Activated naive CD4-positive, alpha-beta T cell treated with anti-CD3 and anti-CD28 coated beads, Interleukin-2, amount 10 ng/mL, durations not matched to agents 7 days and 5 days (primary cell): ENCODE measurements at places on chromosomes 3 and 15.

- H3K4me1 ChIP-seq = no peaks in the 10 kb centered on the region
- peaks cover 48% of the 10 kb centered on the region for H3K27me3 ChIP-seq
- DNase-seq = no peak
- no peak overlapping the region for H3K4me3 ChIP-seq
These were observed 7.7 kb downstream of the MED12L start for GRCh38 chr3:151093148-151093547.

- no peak for DNase-seq
- no peak overlapping the region for H3K4me3 ChIP-seq
- H3K4me1 ChIP-seq = no peaks in the 10 kb centered on the region
- peaks cover 3% of the 10 kb centered on the region for H3K27me3 ChIP-seq
- H3K27ac ChIP-seq = no peak overlapping the region
- H3K36me3 ChIP-seq = no peaks in the 10 kb centered on the region
These were observed 422.1 kb upstream of the TGFBR2 start for GRCh38 chr3:30184091-30184810.

- peaks cover 88% of the 10 kb centered on the region for H3K4me1 ChIP-seq
- DNase-seq = peak; percentile 43
- peaks cover 75% of the 10 kb centered on the region for H3K36me3 ChIP-seq
- no peaks in the 10 kb centered on the region for H3K27me3 ChIP-seq
- H3K27ac ChIP-seq = peak overlapping the region; percentile 89
These were observed 36.0 kb downstream of the BTLA start for GRCh38 chr3:112463250-112463649.

DNA sequence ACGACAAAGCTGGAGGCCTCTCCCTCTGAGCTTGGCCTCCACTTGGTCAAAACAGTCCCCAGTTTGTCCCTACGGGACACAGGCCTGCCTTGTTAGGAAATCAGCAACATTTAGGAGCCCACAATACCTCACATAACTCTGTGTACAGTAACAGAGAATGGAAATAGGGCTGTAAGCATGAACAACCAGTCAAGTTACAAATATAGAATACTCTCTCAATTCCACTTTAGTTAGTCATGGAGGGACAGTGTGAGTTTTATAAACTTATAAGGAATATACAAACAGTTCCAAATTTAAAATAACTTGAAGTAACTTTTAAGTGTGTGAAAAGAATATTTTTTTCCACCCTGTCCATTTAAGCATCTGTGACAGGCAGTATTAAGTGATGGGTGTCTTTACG is 129.4 kb downstream of the PGPEP1L start:
- no peak overlapping the region for H3K4me3 ChIP-seq
- no peak for DNase-seq
- H3K27ac ChIP-seq = no peak overlapping the region
- H3K27me3 ChIP-seq = no peaks in the 10 kb centered on the region
- H3K4me1 ChIP-seq = peaks cover 18% of the 10 kb centered on the region

- peak; percentile 44 for DNase-seq
- H3K27me3 ChIP-seq = peaks cover 62% of the 10 kb centered on the region
- H3K4me1 ChIP-seq = peaks cover 5% of the 10 kb centered on the region
- peak within 1 kb of the TSS; percentile 55 for H3K4me3 ChIP-seq
- H3K36me3 ChIP-seq = no peaks in the 10 kb centered on the region
These were observed at the start of gene GASK1A for GRCh38 chr3:42979044-42979972. Gene GASK1A, plus strand, starts transcription at chr3:42979311. Its CDS starts 332 bp downstream, at chr3:42979643.

- no peak overlapping the region for H3K4me3 ChIP-seq
- no peak overlapping the region for H3K27ac ChIP-seq
- H3K27me3 ChIP-seq = peaks cover 11% of the 10 kb centered on the region
- no peak for DNase-seq
- no peaks in the 10 kb centered on the region for H3K4me1 ChIP-seq
These were observed 93.8 kb upstream of the UBE2E1 start for GRCh38 chr3:23711916-23712494.

- H3K27me3 ChIP-seq = no peaks in the 10 kb centered on the region
- peaks cover 18% of the 10 kb centered on the region for H3K4me1 ChIP-seq
These were observed 29.3 kb upstream of the SACM1L start for GRCh38 chr3:45659661-45660566.

DNA sequence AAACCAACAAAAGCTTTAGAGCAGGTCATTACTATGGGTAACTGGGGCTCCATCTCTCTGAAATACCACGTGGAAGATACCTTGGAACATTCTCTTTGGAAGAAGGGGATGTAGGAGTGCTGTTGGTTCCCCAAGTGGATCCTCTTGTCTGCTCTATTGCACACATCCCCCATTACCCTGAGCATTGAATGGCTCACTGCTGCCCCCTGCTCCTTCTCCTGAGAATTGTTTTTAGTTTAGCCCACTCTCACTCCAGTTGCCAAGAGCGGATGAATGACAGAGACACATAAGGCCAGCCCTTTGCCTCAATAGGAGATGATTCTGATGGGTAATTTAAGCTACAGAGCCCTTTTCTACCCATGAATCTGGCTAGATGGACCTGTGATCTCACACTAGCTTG is 135.6 kb upstream of the SUCLG2 start:
- no peaks in the 10 kb centered on the region for H3K36me3 ChIP-seq
- peak; percentile 71 for DNase-seq
- H3K4me3 ChIP-seq = no peak overlapping the region

DNA sequence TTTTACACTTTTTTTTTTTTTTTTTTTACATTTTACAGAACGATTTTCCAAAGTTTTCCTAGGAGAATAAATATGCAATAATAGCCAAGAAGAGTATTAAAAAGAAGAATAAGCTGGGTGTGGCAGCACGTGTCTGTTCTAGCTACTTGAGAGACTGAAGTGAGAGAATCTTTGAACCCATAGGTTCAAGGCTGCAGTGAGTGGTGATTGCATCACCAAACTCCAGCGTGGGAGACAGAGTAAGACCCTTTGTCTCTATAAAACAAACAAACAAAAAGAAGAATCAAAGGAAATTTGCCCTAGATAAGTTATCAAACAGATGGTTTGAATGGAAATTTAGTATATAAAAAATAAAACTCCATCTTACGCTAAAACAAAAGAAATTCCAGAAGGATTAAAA is 13.3 kb downstream of the XRN1 start:
- H3K4me3 ChIP-seq = no peak overlapping the region
- no peak for DNase-seq
- peaks cover 45% of the 10 kb centered on the region for H3K36me3 ChIP-seq
- peaks cover 17% of the 10 kb centered on the region for H3K4me1 ChIP-seq

GRCh38 chr15:72809329-72809728 is 25.8 kb upstream of the ADPGK start:
- H3K4me3 ChIP-seq = no peak overlapping the region
- H3K36me3 ChIP-seq = no peaks in the 10 kb centered on the region
- H3K27ac ChIP-seq = no peak overlapping the region
- no peak for DNase-seq
- peaks cover 24% of the 10 kb centered on the region for H3K27me3 ChIP-seq

- peaks cover 15% of the 10 kb centered on the region for H3K4me1 ChIP-seq
- H3K27ac ChIP-seq = no peak overlapping the region
- no peak overlapping the region for H3K4me3 ChIP-seq
- peaks cover 69% of the 10 kb centered on the region for H3K27me3 ChIP-seq
- no peaks in the 10 kb centered on the region for H3K36me3 ChIP-seq
These were observed 19.7 kb downstream of the SLC6A20 start for GRCh38 chr3:45776611-45777010.

DNA sequence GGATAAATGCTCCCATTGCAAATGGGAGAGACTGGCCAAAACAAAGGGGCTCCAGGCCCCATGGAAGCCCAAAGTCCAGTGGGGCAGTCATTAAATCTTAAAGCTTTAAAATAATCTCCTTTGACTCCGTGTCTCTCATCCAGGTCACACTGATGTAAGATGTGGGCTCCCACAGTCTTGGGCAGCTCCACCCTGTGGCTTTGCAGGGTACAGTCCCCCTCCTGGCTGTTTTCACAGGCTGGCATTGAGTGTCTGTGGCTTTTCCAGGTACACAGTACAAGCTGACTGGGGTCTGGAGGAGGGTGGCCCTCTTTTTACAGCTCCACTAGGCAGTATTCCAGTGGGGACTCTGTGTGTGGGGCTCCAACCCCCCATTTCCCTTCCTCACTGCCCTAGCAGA is 45.9 kb downstream of the NIPA2 start:
- H3K27ac ChIP-seq = no peak overlapping the region
- H3K36me3 ChIP-seq = peaks cover 4% of the 10 kb centered on the region
- H3K27me3 ChIP-seq = no peaks in the 10 kb centered on the region
- no peak overlapping the region for H3K4me3 ChIP-seq
- DNase-seq = peak; percentile 38
- H3K4me1 ChIP-seq = peaks cover 3% of the 10 kb centered on the region

DNA sequence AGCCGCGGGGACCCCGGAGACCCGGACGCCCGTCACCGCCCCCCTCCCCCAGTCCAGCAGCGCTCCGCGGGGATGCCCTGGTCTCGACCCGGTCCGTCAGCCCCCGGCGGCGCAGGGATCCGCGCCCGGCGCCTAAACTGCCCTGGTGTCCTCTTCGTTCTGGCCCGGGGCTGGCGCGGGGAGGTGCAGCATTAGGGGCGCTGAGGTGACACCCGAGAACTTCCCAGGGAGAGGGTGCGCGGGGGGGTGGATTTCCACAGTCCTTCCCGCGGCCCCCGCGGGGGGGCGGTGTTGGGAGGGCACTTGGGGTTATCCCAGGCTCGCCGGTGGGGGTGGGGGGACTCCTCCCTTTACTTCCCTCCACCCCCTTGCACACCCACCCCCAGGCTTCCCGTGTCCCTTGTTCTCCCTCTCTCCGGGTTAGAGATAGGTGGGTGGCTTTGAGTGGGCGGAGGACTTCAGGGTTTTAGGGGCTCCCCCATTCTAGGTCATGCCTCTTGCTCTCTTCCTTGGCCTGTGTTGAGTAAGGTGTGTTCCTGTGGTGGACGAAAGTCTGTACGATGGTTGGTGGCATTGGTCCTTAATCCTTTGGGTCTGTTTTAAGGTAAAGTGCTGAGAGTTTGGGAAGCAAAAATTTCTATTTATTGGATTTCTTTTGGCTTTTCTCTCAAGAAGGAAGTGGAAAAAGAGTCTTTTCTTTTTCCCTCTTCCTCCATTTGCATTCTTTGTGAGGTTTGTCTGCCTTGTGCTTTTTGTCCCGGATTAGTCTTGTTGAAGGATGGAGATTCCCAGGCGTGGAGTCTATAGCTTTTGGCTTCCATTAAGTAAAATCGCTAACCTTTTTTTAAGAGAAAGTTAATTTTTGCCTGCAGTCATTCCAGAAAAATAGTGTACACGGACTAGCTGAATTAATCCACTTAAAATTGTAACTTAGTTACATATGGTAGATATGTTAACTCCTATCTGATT is 811 bp downstream of the SKIL start:
- H3K4me3 ChIP-seq = peak overlapping the region; percentile 78
- H3K27me3 ChIP-seq = peaks cover 19% of the 10 kb centered on the region
- H3K36me3 ChIP-seq = peaks cover 27% of the 10 kb centered on the region
- peaks cover 46% of the 10 kb centered on the region for H3K4me1 ChIP-seq

- no peaks in the 10 kb centered on the region for H3K4me1 ChIP-seq
- no peaks in the 10 kb centered on the region for H3K36me3 ChIP-seq
- H3K4me3 ChIP-seq = no peak overlapping the region
These were observed 1085.2 kb downstream of the NSUN3 start for GRCh38 chr3:95148107-95148506.

DNA sequence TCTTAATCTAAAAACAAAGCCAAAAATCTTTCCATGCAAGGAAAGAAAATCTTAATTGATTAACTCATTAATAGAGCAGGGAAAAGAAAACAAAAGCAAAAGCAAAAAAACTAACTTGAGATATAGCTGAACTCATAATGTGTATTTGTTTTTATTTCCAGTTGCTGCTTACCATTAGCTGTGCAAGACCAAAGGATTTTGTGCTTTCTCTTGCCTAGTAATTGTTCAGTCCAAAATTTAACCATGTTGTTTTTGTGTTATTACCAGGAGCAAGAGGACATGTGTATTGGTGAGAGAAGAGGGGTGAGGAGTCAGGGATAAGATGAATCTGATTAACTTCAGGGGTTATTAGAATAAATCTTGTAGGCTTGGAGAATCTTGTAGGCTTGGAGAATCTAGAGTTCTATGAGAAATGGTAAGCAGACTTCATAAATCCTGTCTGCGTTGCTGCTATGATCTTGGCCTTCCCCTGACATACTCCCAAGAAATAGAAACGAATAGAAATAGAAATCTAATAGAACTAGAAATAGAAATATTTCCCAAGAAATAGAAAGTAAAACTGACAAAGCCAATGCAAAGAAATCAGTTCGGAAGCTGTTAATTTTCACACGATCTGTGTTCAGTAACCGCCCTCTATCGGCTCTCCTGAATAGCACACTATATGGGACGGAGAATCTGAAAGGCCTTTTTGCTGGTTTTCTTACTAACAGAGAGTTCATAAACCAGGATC is 72.6 kb upstream of the TNFSF10 start:
- peak; percentile 51 for DNase-seq
- H3K27ac ChIP-seq = peak overlapping the region; percentile 51
- peaks cover 8% of the 10 kb centered on the region for H3K36me3 ChIP-seq
- peak overlapping the region; percentile 69 for H3K4me3 ChIP-seq

- H3K27ac ChIP-seq = no peak overlapping the region
- DNase-seq = no peak
- H3K4me3 ChIP-seq = no peak overlapping the region
These were observed 13.8 kb upstream of the TMC3 start for GRCh38 chr15:81387621-81388435.
